ENCODE measurements at places on chromosomes 5 and 9. TPM values are rescaled to one million over a fixed set of nuclear protein-coding genes. Genes with fewer than 3 reads are reported as not detected.

DNA sequence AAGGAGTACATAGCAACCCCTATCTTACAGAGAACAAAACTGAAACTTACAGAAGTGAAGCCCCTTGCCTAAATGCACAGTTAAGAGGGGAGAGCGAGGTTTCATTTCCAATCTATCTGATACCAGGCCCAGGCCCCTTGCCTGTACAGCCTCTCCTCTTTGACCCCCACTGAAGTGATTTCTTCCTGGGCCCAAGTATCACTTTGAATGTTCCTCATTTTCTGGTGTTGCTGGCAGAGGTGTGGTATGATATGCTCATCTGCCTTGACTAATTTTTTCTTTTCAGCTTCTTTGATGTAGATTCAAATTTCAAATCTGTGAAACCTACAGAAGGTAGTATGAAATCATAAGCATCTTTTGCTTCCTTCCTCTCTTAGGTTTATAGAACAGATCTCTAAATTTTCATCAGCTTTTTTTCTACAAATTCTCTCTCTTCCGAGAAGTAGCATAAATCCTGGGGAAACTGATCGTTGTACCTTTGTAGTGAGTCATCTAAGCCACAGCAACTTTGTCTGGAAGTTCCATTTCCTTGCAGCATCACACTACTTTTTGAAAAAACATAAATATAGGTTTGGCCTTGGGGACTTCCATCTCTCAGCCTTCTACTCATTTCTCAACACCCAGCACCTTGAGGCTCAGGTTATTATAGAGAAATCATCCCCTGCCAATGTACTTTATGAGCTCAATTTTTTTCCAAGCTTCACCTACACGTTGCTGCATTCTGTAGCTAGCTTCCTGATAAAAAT lies 402.4 kb upstream of the PTGER4 start:
- no peak for DNase-seq

GRCh38 chr5:37133939-37134338 lies 115.2 kb downstream of the CPLANE1 start:
- no peak for DNase-seq

- no peak for DNase-seq
Measured at GRCh38 chr9:134318941-134319305, 7.3 kb upstream of the RXRA start.

DNA sequence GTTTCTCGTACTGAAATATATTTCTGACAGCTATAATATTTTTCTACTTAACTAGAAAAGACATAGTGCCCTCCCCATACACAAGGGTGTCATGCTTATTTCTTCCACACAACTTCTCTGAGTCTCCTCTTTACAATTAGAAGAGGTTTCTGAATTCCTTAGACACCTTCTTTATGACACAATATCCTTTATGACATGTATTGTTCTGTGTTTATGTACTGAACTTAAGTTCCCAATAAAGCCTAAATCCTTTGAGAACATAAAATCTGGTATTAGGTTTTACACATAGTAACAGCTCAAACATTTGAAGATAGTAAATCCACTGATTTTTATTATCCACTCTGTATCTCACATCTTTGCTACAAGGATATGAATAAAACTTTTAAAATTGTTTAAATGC lies 32.5 kb downstream of the GRAMD2B start:
- no peak for DNase-seq

DNA sequence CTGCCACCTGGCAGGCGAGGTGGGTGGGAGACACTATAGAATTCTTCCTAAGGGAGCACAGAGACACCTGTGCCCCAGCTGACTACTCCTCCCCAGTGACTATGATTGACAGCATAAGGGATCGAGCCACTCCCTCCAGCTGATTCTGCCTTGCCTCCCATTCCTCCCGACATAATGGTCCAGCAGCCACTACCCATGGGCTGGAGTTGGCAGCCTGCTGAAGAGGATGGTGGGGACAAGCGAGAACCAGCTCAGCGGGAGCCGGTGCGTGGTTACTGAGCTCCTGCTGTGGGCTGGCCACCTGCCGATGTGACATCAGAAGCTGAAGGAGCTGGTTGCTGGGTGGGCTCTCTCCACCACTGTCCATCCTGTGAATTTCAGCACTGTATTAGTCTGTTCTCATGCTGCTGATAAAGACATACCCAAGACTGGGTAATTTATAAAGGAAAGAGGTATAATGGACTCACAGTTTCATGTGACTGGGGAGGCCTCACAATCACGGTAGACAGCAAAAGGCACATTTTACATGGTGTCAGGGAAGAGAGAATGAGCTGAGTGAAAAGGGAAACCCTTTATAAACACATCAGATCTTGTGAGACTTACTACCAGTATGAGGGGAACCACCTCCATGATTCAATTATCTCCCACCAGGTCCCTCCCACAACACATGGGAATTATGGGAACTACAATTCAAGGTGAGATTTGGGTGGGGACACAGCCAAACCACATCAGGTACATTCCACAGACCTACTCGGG lies 12.1 kb upstream of the NCS1 start:
- DNase-seq: no peak

DNA sequence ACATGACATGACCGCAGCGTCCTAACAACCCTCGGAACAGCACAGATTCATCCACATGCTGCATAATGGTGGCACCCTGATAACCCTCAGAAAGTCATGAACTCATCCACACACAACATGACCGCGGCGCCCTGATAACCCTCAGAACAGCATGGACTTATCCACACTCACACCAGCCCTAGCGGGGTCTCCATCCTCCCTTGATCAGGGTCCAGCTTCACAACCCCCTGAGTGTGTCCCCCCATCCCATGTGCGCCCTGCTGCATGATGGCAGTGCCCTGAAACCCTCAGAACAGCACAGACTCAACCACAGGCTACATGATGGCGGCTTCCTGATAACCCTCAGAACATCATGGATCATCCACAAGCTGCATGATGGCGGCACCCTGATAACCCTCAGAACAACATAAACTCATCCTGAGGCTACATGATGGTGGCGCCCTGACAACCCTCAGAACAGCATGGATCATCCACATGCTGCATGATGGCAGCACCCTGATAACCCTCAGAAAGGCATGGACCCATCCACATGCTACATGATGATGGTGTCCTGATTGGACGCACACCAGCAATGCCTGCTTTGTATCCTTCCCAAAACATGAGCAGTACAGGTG lies 28.3 kb downstream of the SLC6A3 start:
- DNase-seq: no peak

GRCh38 chr9:81227507-81228245 lies 461.7 kb downstream of the TLE1 start:
- no peak for DNase-seq

DNA sequence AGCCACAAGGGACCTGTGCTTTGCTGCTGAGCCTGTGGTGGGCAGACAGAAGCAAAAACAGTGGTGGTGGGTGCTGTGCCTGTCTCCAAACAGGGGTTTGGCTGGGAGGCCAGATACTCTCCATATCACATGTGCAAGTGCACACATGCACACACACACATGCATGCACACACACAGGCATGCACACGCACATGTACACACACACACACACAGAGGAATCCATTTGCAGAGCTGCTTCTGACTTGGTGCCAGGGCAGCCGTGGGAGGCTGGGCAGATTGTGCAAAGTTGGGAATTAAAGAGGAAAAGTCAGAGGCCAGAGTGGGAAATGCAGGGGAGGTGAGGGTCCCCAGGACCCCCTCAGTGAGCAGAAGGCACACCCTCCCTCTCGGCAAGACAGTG lies 71.3 kb downstream of the NTNG2 start:
- DNase-seq: no peak

DNA sequence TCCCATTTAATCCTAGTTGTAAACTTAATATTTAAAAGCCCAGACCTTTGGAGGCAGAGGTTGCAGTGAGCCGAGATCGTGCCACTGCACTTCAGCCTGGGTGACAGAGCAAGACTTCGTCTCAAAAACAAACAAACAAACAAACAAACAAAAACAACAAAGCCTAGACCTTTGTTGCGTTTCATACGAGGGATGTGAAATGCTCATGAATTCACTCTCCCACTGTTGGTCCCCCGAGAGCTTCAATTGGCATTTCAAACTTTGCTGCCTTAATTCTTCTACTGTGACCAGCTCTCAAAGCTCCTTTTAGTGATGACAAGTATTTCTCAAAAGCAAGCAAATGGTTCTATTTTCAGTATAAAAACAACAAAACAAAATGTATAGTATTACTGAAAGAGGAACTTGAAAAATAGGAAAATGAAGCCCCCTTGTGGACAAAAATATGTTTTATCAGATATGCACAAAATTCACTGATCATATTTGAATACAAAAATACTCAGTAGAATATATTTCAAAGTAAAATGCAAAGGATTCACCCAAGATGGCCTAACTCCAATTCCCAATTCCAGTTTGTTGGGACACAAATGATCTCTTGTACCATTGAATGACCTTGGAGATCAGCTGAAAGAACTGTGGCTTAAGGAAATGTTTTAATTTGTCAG lies 140.4 kb downstream of the ESM1 start:
- no peak for DNase-seq

- no peak for DNase-seq
Measured at GRCh38 chr9:120919843-120920805, 6.5 kb downstream of the TRAF1 start.

DNA sequence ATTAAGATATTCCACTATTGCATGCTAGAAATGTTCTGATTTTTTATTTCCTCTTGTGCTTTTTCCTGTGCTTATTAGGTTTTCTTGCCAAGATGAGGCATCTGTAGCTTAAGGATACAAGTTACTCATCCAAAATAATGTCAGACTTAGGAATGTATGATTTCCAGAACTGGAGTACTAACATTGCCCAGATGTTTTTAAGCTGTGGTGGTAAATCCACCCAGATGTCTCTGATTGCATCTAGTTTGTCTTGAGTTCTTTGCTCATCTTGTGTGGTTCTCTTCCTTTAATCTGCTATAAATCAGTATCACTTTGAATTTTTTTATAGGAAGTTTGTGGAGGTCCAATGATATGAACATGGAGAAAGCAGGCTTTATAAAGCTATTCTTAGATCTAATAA lies 337.5 kb upstream of the ZNF608 start:
- DNase-seq: no peak

SPATA31D4 gene
- polyA plus RNA-seq: not detected

IL4 gene
- polyA plus RNA-seq: not detected
